CD4-positive, CD25-positive, alpha-beta regulatory T cell (primary cell): ENCODE measurements at places on chromosomes 5 and 9. TPM values are rescaled to one million over a fixed set of nuclear protein-coding genes. Genes with fewer than 3 reads are reported as not detected.

CLINT1 gene
- total RNA-seq: 111 TPM

- H3K4me1 ChIP-seq: no peaks in the 10 kb centered on the region
- no peaks in the 10 kb centered on the region for H3K36me3 ChIP-seq
- H3K27ac ChIP-seq: no peak overlapping the region
- H3K4me3 ChIP-seq: no peak overlapping the region
- DNase-seq: peak; percentile 51
These were observed 44.3 kb upstream of the EXOC3 start for GRCh38 chr5:398475-399295.

GRCh38 chr5:73431204-73431851 lies 17.2 kb downstream of the FOXD1 start:
- no peak for DNase-seq
- peaks cover 2% of the 10 kb centered on the region for H3K4me1 ChIP-seq
- H3K27me3 ChIP-seq: peaks cover 50% of the 10 kb centered on the region
- no peaks in the 10 kb centered on the region for H3K36me3 ChIP-seq
- H3K27ac ChIP-seq: no peak overlapping the region

GRCh38 chr9:85212209-85212608 lies 529.5 kb downstream of the AGTPBP1 start:
- DNase-seq: no peak
- H3K4me1 ChIP-seq: no peaks in the 10 kb centered on the region
- no peaks in the 10 kb centered on the region for H3K36me3 ChIP-seq

DNA sequence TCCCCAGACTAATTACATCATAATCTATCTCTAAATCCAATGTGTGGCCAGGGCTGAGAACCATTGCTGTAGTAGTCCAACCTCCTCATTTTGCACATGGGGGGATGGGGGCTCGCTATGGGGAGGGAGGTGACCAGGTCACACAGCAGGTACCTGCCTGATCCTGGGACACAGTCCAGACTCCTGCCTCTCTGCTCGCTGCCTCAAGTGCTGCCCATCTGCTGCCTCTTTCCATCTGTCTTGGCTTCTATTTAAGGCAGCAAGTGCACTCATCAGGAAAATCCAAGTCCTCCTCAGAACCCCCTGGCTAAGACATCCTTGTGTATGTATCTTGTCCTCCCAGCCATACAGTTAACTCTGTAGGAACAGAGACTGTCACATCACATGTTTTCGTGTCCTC lies 57.7 kb upstream of the FRRS1L start:
- H3K27ac ChIP-seq: no peak overlapping the region
- no peaks in the 10 kb centered on the region for H3K4me1 ChIP-seq
- H3K27me3 ChIP-seq: peaks cover 4% of the 10 kb centered on the region
